ENCODE measurements at places on chromosomes 5 and 9. TPM values are rescaled to one million over a fixed set of nuclear protein-coding genes. Genes with fewer than 3 reads are reported as not detected.

The GFI1B gene
- not detected for total RNA-seq

The IL3 gene
- not detected for total RNA-seq

DNA sequence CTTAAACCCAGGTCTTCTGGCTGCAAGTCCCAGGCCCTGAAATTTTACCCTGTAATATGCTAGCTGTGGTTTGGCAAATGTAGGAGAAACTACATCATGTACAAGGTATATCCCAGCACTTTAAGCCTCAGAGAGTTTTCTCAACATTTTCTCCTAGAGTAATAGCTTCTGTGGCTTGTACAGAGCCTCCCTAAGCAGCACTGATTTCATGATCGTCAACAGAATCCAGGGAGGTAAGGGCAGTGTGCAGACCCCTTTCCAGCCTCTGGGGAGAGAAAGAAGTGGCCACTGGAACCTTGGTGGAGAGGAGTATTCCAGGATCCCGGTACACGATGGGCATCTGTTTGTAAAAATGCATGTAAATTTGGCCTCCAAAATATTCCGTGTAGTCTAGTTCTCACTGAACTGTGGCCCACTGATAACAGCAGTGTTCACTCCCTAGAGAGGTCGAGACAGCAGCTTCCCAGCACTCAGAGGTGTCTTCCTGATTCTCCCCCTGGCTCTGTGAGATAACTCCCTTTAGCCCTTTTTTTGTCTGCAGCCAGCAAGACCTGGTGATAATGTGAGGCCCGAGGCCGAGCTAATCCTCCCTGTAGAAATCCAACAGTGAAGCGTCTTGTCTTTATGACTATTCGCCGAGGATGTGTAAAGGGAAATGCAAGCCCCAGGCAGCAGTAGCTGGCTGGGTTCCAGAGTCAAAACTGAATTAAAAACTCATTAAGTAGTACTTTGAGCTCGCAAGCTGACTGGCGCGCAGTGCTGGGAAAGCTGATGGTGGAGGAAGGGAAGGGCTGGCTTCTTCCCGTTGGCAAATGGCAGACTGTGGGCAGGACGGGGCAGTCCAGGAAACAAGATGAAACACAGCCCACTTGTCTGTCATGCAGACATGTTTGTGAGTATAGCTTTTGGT is 59.0 kb downstream of the MAP1B start:
- no peak for DNase-seq

DNA sequence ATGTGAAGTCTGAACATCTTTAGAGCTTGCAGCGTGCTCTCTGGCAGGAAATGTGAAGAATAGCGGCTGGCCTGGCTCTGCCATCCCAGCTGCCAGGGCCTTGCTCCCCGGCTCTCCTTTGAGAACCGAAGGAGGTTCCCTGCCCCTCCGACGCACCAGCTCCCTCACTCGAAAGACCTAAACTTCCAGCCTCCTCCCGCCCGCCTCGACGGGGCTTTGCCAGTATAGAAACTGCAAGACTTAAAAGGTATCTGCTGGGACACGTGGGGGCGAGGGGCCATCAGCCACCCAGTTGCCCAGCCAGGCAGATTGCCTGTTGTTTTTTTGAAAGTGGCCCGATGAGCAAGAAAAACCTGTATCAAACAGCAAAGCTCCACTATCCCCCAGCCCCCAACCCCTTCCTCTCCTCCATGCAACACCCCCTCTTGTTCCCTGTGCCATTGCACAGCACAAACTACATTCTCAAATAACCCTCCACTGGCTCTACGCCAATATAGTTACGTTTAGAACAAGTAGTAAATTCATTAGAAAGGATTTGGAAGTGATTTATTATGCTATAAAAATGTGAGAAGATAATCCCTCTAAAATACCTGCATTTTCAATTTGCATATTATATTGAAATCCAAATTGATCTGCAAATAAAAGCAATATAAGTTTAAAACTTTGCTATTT is 331.9 kb downstream of the MED10 start:
- no peak for DNase-seq

- DNase-seq = no peak
Measured at GRCh38 chr5:60972231-60972630, 27.2 kb downstream of the NDUFAF2 start.

The GPRIN1 gene
- 0.54 TPM for total RNA-seq

The MOB3B gene
- total RNA-seq = 1.8 TPM

The DMRT3 gene
- not detected for total RNA-seq

GRCh38 chr5:38381361-38381760 is 123.0 kb downstream of the EGFLAM start:
- no peak for DNase-seq

DNA sequence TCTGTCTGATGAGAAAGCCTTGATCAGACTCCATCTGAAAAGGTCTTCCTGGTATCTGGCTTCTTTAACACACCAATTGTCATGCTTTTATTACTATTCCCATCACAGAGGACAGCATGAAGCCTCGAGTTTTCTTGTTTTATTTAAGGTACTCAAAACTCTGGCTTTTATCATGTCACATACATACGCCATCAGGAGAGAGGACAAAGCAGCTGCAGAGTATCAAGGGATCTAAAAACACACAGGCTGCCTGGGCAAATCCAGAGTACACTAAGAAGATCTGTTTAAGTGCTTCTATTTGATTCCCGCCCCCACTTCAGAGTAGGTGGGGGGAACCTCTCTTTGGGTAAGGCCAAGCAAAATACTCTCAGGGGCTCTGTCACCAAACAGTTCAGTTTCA is 277.2 kb downstream of the SPOCK1 start:
- no peak for DNase-seq

The GABRA6 gene
- total RNA-seq = not detected

- DNase-seq = no peak
Measured at GRCh38 chr9:83965350-83966208, 14.4 kb downstream of the HNRNPK start.

The ZNF483 gene
- 37.1 TPM for total RNA-seq

DNA sequence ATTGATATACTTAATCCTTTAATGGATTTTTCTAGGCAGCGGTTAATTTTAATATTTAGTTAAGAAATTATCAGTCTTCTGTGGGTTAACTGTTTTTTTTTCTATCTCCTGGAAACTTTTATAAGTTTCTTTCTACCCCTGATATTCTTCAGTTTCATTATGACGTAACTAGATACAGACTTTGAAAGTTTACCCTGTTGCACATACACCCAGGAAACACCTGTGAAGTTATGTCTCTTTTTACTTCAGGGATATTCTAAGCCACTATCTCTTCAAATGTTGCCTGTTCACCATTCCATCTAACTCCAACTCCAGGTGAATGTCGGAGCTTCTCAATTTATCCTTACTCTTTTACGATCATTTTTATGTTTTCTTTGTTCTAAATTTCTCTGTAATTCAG is 329.0 kb downstream of the ICE1 start:
- DNase-seq = no peak

The SUSD3 gene
- total RNA-seq = 78.8 TPM

GRCh38 chr9:112029921-112030444 is 133.4 kb downstream of the UGCG start:
- no peak for DNase-seq

DNA sequence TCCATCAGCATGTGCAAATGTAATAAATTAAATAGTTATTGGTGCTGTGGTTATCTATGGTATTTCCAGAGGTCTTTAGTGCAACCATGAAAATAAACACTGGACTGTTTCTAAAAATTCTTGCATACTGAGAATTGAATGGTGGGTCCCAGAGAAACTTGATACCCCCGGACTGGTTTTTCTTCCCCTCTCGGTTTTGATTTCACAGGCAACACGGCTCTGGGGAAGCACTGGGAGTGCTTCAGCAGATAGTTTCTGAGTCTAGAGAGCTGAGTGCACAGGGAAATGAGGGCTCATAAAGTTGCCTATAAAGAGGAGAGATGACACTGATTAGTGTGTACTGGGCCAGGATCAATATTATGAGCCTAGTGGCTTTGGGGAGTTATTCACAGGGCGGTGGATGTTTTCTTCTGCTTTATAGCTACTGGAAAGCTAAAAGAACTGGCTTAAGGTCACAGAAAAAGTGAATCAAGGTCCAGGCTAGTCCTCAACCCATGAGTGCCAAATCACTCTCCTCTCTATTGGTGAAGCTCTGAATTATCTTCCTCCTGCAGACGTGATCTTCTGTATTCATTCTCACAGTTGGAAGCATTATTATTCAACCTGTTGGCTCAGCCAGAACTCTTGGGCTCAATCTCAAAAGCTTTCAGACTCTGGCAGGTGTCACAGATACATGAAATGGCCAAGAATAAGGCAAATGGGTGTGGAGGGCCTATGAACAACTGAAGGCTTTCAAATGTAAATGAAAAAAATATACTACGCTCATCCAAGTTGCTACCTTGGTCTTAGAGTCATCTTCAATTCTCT is 170.2 kb upstream of the HMHB1 start:
- no peak for DNase-seq

DNA sequence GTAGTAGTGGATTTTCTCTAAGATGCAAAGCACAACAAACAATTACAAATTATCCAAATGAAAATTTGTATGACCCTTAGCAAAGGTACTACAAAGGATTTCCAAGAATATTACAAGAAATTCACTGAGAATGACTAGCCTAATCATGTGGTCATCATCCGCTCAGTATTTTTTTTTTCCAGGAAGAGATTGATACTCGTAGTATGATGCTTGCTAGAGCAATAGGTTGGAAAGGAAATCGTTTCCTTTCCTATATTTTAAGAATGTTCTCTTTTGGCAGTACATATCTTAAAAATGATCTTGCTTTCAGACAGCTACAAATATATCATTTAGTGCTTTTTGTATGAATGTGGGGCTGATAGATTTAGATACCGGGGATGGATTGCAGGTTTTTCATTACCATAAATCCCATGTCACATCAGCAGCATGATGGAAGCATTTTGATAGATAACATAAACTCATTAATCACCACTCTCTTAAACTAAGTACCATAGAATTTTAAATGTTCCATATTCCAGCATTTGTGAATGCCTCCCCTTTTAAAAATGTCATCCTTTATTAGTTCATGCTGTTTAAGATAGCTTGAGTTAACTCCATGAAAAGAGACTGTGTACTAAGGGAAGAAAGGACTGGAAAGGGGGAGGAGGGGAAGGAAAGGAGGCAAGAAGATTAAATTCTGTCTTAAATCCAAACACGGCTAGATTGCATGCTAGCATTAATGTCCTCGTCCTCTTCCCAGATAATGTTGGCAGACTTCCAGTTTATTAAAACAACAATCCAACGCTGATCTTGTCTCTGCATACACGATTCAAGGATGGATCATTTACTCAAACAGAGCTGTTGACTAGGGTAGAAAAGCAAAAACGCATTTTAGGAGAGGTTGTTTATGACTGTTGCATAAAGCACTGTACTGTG is 311.7 kb upstream of the ZNF608 start:
- no peak for DNase-seq

DNA sequence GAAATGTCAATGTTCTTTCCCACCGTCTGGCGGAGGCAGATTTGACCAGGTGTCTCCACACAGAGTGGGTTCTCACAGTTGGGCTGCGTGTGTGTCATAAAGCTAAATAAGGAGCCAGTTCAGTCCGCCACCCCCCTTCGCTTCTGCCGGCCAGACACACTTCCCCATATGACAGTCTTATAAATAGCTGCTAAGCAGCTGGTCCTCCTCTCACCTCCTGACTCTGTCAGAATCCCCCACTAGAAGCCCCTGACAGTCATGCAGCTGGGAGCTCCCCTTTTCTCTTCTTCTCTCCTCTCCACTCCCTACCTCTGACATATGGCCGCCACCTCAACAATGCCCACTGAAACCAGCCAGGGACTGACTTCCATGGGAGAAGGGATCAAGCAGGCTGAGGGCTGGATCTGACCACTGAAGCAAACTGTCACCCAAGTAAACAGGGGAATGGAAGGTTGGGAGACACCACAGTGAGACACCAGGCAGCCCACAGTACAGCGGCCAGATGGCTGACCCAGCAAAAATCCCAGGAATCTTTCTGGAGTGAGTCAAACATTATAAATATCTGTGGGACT is 141.9 kb upstream of the EFNA5 start:
- no peak for DNase-seq

GRCh38 chr9:28912621-28913020 is 1339.3 kb upstream of the C9orf72 start:
- DNase-seq = no peak

DNA sequence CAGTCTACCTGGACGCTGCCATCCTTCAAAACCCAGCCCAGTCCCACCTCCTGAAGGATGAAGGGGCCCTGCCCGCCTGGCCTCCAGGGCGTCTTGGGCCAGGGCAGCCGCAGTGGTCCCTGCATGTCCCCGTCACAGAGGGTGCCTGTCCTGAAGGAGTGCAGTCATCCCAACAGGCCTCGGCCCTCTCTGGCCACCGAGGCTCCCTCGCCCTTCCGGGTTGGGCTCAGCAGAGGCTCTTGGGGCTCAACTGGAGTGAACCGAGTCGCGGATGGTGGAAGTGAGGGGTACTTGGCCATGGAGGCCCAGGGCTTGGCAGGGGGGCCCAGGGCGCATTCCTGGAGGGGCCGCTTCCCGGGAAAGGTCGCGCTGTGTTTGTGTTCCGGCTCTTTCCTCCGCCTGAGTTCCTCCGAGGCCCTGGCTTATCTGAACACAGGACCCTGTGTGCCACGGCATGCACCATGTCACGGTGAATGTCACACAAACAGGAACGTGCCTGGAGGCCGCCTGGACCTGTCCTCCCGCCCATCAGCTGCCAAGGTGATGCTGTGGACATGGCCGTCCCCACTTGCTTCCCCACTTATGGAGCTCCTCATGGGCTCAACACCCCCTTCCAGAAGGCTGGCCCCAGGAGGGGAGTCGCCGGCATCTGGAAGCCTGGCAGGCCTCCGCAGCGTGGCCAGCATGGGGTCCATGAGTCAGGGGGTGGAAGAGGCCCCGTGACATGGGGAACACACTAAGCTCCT is 25.7 kb upstream of the OBP2B start:
- DNase-seq = no peak

- no peak for DNase-seq
Measured at GRCh38 chr9:91191411-91192380, 170.0 kb downstream of the AUH start.

DNA sequence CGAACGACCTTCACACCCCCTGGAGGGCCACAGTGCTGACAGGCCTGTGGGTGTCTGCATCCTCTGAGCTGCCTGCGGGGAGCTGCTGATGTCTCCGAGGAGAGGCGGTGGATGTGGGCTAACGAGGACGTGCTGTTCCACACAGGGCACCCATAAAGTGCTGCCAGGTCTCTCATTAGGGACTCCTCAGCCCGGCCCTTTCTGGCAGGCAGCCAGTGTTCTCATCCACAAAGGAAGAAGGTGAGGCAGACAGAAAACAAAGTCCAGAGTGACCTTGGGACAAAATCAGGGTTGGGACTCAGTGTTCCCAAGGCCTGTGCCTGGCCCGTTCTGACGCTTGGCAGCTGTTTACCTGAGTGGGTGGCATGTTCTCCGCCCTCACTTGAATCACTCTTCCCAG is 29.3 kb downstream of the CARTPT start:
- no peak for DNase-seq

GRCh38 chr9:131330814-131331600 is 41.5 kb downstream of the PLPP7 start:
- DNase-seq = no peak

GRCh38 chr9:128394379-128395168 is 23.4 kb downstream of the URM1 start:
- DNase-seq = no peak

All from naive thymus-derived CD4-positive, alpha-beta T cell (primary cell).